ENCODE measurements at places on chromosomes 1 and 21. TPM values are rescaled to one million over a fixed set of nuclear protein-coding genes. Genes with fewer than 3 reads are reported as not detected.

The CNR2 gene
- total RNA-seq = not detected

- DNase-seq = no peak
Observed at GRCh38 chr1:223201967-223202366, 58.9 kb upstream of the TLR5 start.

DNA sequence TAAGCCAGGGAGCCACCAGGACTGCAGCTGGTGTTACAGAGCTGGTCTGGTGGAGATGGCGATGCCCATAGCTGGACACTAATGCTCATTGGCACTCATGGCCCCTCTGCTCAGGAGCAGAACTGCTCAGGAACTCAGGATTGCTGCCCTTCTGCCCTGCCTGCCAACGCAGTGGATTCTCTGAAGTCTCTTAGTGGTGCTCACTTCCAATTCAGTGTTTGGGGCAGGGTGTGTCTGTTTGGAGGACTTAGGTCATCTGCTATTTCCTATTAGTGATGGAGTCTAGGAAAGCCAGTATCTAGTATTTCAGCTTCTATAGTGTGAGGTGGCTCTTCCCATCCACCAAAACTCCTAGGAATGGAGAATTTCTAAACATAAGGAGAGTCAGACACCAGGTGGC lies 29.1 kb downstream of the S100A10 start:
- DNase-seq = no peak

The CPTP gene
- 15.4 TPM for total RNA-seq

- DNase-seq = no peak
Observed at GRCh38 chr1:177812144-177812543, 157.7 kb downstream of the SEC16B start.
